IMR-90 (cell line): ENCODE measurements at places on chromosomes 7 and 10. TPM values are rescaled to one million over a fixed set of nuclear protein-coding genes. Genes with fewer than 3 reads are reported as not detected.

DNA sequence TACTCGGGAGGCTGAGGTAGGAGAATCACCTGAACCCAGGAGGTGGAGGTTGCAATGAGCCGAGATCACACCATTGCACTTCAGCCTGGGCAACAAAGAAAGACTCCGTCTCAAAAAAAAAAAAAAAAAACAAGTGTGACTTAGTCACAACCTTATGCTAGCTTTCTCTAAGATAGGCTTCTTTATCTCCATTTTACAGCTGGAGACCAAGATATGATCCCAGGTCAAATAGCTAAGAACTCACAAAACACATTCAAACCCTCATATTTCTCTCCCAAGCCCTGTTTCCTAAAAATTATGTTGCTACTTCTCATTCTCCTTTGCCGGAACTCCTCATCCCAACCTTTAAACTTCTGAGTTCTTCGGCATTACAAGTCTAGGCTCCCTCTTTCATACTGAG lies 13.0 kb upstream of the DHTKD1 start:
- H3K36me3 ChIP-seq, result no peaks in the 10 kb centered on the region
- H3K27ac ChIP-seq, result no peak overlapping the region
- no peaks in the 10 kb centered on the region for H3K4me1 ChIP-seq
- DNase-seq, result no peak

- peaks cover 17% of the 10 kb centered on the region for H3K4me1 ChIP-seq
- H3K27ac ChIP-seq, result no peak overlapping the region
- H3K36me3 ChIP-seq, result no peaks in the 10 kb centered on the region
- DNase-seq, result peak; percentile 78
Observed at GRCh38 chr10:24897326-24897926, 55.0 kb downstream of the PRTFDC1 start.

ZNF804B gene
- not detected in 2 replicates for polyA plus RNA-seq

DNA sequence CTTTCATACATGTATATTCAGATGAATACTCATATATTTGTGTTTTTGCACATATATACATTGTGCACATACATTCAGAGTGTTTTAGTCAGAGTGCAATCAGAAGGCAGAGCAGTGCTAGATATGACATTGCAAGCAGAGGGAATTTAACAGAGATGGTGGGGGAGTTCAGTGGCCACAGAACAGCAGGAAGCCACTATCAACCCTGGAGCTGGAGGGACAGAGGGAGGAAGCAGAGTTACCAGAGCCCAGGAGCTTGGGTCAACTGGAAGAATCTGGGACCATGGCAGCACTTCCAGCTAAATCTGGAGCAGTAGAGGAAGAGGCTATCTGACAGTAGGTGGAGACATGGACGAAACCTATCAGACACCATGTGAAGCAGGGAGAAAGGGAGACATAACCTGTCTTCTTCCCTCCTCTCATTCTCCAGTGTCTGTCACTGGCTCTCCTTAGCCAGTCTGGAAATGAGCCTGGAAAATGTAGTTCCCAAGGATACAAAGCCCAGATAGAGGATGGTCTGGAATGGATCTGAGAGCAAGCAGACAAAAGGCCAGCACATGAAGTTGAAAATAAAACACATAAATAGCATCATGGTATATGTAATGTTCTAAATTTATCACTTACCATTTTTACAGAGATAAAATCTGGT lies 33.6 kb upstream of the HERPUD2 start:
- no peak overlapping the region for H3K27ac ChIP-seq
- peaks cover 2% of the 10 kb centered on the region; the same call in 1 of the 2 replicates for H3K4me1 ChIP-seq
- peaks cover 5% of the 10 kb centered on the region for H3K27me3 ChIP-seq
- H3K4me3 ChIP-seq, result no peak overlapping the region

DNA sequence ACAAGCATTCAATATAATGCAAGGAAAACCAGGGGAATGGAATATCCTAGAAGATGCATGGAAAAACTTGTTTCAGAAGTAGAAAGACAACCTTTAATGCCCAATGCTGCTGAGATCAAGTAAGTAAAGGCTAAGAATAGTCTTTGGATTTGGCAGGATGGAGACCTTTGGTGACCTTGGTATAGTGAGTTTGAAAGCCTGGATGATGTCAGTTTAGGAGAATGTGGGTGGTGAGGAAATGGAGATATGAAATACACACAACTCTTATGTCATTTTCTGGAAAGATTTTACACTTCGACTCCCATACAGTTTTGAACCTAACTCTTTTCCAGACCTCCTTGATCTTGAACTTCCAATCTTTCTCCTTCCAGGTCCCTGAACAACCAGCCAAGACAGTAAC lies 185.7 kb downstream of the TFEC start:
- DNase-seq, result peak; percentile 52
- H3K27ac ChIP-seq, result no peak overlapping the region
- H3K4me1 ChIP-seq, result no peaks in the 10 kb centered on the region

ZNF107 gene
- polyA plus RNA-seq, result 1.9 and 2.5 TPM in 2 replicates

OLAH gene
- not detected in 2 replicates for polyA plus RNA-seq

SFTPD gene
- not detected in 2 replicates for polyA plus RNA-seq

GRID1 gene
- 0.03 TPM in 1 of 2 replicates, not detected in the other for polyA plus RNA-seq
